Stimulated activated CD4-positive, alpha-beta T cell treated with anti-CD3 and anti-CD28 coated beads, TNF-alpha, amount 100 ng/mL, for 4 hours (primary cell): ENCODE measurements at places on chromosomes 16 and 17.

DNA sequence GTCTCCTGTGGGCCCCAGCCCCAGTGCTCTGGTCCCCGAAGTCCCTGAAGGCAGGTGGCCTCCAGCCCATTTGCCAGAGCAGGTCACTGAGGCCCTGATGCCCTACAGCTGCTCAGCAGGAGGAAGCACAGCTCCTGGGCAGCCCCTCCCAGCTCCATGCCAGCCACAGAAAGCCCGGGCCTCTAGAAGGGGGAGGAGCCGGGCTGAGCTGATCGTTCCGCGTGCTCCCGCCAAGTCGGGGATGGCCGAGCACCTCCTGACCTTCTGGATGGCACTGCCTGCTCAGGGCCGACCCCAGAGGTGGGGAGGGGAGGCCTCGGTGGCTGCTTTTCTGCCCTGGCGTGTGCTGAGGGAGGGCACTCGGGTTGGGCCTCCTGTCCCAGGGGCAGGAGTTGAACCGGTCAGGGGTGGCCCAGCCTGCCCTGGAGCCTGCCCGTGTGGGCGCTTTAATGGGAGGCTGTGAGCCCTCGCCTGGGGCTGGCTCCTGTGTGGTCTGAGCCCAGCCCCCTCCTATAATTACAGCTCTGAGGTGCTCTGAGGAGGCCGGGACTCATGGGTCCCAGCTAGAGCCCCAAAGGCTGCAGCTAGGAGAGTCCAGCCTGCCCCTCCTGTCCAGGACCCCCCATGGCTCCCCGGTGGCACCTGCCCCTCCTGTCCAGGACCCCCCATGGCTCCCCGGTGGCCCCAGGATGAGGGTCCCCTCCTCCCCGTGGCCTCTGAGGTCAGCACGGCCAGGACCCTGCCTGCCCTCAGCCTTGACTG lies 29.7 kb downstream of the ZFPM1 start:
- DNase-seq: no peak

DNA sequence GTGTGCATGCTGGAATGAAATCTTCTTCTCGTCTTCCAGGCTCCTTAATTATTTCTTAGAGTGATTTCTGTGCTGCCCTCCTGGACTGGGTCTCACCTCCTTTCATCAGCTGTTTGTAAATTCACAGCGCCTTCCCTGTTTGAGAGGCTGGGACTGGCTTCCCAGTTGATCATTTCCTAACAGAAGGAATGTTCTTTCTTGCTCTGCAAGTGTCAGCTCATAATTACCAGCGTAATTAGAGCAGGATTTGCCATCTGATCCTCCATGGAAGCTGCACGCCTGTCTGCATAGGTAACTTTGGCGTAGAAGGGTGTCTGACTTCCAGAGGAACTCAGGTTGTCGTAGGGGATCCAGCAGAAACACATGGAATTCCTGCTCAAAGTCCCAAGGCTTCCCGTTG lies 375.0 kb upstream of the EEF2KMT start:
- no peak for DNase-seq

DNA sequence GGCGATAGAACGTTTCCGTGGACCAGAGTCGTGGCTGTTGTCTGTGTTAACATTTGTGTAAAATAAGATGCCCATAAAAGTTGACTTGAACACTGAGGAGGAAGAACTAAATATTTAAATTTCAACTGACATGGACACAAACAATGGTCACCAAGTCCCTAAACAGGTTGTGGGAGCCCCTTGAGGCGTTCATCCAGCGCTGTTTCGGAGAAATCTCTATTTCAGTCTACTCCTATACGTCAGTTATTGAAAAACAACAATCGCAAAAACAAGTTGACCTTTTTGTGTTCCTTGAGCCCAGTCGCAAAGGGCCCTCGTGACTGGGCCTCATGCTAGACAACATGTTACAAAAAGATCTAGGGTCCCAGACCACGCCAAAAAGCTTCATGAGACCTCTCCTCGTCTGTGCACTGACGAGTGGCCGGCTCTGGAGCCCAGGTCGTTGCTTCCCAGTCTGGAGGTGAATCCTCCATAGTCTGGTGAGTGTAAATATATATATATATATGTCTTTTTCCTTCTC lies 439 bp upstream of the TMEM231 start:
- DNase-seq: no peak

DNA sequence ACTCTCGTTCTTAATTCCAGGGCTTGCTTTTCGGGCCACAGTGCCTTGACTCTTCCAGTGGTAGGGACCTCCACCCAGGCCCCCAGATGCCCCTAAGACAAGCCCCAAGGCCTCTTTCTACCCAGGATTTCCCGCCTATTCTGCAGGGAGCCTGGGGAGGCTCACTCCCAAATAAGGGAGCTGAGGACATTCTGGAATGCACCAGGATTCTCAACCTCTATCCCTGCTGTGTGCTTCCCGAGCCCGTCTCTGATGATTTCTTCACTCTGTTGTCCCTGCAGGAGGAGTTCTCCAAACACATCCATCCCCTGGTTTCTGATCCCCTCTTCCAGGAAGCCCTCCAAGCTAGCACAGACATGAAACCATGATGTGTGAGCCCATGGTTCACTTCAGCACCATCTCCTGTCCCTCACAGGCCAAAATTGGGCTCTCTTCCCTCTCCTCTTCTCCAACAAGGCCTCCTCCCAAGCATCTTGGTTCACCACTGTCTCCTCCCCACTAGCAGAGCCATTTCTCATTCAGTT lies 255.9 kb downstream of the KATNIP start:
- no peak for DNase-seq

- DNase-seq: no peak
Observed at GRCh38 chr17:61159221-61159814, 240.3 kb upstream of the TBX2 start.

DNA sequence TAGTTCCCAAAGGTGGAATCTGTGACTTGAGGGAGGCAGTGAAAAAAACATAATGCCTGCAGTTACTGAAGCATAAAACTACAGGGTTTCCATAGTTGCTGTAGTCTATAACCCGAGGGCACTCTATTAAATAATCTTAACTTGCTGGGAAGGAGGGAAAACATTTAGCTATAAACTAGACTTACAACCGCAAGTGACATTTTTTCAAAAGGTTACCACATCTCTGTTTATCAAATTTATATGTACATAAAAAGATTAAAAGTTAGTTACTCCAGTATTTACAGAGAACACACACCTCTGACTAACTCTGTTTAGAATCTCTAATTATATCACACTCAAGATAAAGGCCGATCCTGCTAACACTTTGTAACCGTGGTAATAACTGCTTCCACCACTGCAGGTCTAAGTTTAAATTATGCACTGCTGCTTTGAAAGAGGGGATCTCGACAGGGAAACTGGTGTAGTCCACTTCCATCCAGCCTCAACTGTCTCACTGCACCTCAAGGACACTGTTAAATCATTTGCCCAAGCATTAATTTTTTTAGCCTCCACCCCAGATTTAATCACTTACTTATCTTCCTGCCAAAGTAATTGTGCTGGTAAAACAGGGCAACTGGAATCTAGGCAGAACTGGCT lies 14.6 kb downstream of the KCNJ16 start:
- no peak for DNase-seq

GRCh38 chr16:78813661-78814311 lies 714.3 kb downstream of the WWOX start:
- DNase-seq: no peak

- no peak for DNase-seq
Observed at GRCh38 chr16:11994143-11995119, 17.9 kb downstream of the SNX29 start.

- DNase-seq: no peak
Observed at GRCh38 chr17:70493277-70493874, 324.0 kb downstream of the KCNJ2 start.

GRCh38 chr17:8740486-8740885 lies 4.2 kb downstream of the CCDC42 start:
- DNase-seq: no peak

GRCh38 chr17:80195671-80196529 lies 24.2 kb downstream of the SGSH start:
- DNase-seq: peak; percentile 18

GRCh38 chr17:44385287-44386181 lies 3.9 kb downstream of the ITGA2B start:
- peak; percentile 82 for DNase-seq
